ENCODE measurements at places on chromosomes 6 and 20.

- DNase-seq, result no peak
These were observed 3.3 kb upstream of the MTCH1 start for GRCh38 chr6:36989264-36989663.

DNA sequence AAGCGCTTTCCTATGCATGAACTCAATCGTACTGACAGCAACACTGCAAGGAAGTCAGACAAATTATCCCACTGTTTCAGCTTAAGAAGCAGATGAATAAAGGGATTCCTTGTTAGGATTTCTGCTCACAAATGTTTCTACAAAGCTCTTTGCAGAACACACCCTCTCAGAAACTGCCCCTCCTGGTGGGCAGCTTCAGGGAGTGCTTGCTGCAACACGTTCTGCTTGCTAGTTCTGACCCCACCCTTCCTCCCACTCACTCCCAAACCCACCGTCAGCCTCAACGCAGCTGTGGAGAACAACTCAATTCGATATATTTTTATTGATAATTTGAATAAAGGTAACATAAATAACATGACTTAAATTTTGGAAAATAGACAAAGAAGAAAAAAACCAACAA lies 250.8 kb upstream of the PRDM1 start:
- DNase-seq, result no peak

DNA sequence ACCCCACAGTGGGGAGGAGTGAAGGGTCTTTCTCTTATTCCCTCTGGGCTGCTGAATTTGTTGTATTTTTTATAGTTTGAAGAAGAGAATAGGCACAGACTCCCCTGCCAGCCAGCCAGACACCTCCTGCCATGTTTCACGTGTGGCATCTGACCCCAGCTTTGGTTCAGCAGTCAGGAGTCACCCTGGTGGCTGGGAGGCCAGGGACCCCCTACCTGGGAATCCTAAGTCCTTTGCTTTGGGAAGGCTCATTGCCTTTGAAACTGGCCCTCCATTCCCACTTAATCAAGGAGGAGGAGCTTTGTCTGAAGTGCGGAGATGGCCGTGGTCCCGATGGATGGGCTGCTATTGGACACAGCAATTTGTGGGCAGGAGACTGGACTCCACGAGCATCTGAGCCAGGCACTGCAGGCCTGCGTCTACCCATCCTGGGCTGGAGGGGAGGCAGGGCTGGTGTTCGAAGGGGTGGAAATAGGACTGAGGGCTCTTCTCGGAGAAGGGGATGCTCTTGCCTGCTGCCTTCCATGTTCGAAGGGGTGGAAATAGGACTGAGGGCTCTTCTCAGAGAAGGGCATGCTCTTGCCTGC lies 196.1 kb downstream of the DLL1 start:
- DNase-seq, result no peak

GRCh38 chr6:149895048-149895590 lies 2.8 kb downstream of the RAET1E start:
- DNase-seq, result peak; percentile 69

DNA sequence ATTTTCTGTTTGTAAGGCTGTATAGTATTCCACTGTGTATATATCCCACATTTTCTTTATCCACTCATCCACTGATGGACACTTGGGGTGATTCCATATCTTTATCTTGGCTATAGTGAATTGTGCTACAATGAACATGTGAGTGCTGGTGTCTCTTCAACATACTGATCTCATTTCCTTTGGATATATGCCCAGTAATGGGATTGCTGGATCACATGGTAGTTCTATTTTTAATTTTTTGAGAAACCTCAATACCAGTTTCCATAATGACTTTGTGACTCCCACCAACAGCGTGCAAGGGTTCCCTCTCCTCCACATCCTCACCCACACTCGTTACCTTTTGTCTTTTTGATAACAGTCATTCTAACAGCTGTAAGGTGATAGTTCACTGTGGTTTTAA lies 166.0 kb downstream of the ARHGAP18 start:
- DNase-seq, result no peak

GRCh38 chr20:44869471-44869870 lies 16.0 kb upstream of the YWHAB start:
- DNase-seq, result no peak

DNA sequence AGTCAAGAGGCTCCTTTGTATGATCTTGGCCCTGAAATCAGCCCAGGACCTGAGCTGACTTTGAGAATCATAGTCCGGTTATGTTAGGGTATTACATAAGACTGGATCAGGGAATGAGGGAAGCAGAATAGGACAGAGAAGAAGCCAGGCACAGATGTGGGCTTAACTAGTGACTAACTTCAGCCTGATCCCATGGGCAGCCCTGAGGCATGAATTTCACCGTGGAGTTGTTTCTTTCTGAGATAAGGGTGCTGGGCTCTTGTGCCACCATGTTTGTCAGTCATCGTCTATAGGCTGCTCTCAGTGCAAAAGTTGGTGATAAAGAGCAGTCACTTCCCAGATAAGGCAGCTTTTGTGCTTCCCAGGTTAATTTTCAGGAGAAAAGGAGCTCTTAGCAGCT lies 544.7 kb upstream of the SPTLC3 start:
- no peak for DNase-seq

DNA sequence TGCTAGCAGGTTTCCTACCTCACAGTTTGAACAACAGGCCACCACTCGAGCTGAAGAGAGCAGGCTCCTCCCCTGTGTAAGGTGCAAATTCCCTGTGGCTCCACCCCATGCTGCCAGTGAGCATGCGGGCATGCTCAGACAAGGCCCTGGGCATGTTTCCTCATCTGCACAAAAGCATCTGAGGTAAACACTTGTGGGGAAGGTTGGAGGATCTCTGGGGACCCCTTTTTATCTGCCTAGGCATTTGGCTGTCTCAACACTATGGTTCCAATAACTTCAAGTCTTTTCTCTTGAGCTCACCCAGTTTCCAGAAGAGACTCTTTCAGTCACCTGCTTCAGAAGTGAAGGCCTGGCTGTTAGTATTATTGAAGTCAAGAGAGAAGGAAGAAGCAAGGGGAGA lies 9.4 kb downstream of the C6orf58 start:
- DNase-seq, result no peak

DNA sequence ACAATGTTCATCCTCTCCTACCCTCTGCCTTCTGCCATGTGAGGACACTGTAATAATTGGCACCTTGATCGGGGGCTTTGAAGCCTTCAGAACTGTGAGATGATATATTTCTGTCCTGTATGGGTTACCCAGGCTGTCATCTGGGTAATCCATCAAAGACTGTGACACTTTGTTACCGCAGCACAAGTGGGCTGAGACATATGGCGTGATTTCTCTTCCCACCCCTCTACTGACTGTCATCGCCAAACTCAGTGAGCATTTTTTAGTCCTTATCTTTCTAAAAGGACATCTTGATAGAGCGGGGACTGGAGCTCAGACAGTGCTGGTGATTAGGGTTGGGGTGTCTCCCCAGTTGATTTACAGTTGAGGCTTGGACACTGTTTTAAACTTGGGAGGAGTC lies 10.4 kb upstream of the PLG start:
- no peak for DNase-seq

- no peak for DNase-seq
These were observed 4.3 kb downstream of the MTG2 start for GRCh38 chr20:62186887-62187866.

GRCh38 chr6:93243231-93243778 lies 176.1 kb downstream of the EPHA7 start:
- DNase-seq, result no peak

- no peak for DNase-seq
These were observed 90.9 kb downstream of the SPTLC3 start for GRCh38 chr20:13099676-13100075.

DNA sequence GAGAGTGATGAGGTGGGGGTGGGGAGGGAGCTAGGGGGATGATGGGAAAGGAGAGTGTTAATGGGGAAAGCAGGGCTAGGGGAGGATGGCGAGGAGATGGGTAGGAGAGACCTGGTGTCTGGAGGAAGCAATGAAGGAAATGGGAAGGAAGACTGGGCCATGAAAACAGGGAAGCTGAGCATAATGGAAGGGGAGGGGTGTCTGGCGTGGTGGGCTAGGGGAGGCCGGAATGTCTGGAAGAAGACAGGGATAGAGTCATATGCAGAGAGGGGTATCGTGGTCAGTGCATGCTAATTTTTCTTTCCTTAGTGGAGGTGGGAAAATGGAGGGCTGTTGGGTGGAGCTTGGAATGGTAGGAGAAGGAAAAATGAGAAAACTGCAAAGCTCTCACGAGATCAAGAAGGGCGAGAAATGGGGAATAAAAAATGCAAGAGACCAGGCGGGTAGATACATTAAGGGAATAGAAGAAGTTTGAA lies 423 bp downstream of the KLHDC3 start:
- DNase-seq, result no peak

GRCh38 chr6:73728548-73729205 lies 32.7 kb downstream of the CD109 start:
- no peak for DNase-seq

DNA sequence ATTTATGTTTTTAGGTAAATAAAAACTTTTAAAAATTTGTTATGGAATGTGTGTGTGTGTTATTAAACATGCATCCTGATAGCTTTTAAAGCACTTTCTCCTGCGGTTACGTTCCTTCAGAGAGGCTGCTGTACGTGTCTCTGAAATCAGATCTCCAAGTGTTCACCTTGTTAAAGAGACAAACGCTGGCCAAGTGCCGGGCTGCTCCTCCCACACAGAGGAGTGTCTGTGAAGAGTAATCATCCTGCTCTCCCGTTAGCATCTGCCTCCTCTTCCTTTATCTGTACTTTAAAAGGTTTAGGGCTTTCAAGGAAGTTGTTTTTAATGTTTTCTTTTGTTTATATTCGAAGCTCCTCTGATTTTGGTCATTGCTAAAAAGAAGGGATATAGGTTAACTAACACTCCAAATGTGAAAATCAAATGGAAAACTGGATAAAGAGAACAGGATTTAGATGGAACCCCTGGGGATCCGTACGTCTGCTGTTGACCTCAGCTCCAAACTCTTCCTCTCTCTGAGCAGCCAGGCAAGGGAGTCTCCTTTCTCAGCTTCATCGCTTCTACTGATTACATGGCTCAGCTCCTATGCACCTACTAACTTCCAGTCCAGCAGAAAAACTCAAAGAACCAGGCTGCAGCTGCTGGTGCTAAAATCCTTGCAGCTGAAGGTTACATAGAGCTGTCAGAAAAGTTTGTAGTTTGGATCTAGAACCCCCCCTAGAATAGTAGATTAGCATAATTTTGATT lies 20.0 kb downstream of the IRF4 start:
- no peak for DNase-seq

- DNase-seq, result no peak
These were observed 9.4 kb upstream of the ARFGEF2 start for GRCh38 chr20:48912065-48912464.

DNA sequence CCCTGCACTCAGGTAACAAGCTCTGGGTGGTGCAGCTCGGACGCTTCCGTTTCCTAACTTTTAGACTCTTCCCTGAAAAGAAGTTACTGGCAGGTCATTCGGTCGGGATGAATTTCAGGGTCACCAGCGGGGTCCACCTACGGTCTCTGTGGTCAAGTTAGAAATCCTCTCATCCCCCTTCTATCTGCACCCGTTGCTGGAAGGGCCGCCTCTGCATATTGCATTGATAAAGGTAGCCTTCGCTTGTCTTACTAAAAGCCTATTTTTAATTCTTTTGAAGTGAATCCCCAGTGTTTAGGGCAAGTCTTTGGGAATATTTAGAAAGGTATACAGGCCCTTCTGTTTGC lies 47.3 kb downstream of the LRRN4 start:
- DNase-seq, result no peak

DNA sequence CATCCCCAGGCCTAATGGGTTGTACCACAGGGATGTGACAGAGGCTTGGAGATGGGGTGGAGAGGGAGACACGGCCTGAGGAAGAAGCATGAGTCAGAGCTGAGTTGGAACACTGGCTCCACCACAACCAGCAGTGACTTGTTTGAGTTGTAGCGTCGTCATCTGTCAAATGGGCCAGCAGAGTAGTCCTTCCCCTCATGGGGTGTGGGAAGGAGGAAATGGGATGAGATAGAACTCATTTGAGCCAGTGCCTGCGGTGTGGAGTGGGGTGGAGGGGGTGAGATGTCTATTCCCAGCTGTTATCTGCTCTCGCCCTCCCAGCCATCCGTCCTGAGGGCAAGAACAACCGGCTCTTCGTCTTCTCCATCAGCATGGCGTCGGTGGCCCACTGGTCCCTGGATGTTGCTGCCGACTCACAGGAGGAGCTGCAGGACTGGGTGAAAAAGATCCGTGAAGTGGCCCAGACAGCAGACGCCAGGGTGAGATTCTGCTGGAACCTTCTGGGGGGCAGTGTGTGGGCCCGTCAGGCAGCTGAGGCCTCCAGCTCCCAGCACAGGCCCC lies 32.5 kb downstream of the PLCG1 start:
- DNase-seq, result no peak

DNA sequence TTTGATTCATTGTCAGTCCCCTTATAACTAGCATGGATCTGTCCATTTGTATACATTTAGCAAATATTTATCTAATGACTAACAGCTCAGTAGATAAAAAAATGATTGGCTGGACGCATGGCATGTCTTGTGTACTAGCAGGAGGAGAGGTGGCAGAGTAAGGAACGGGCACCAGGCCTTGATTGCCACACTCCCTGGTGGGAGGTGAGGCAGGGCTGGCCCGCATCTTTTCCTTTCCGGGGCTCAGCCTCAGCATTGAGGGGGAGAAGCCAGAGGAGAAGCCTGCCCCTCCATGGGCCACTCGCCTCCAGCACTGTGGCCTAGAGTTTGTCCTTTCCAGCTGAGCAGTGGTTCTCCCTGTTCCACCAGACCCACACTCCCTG lies 84.9 kb upstream of the TMEM181 start:
- peak; percentile 4 for DNase-seq

GRCh38 chr20:388034-388994 lies 7.8 kb downstream of the TRIB3 start:
- no peak for DNase-seq

GRCh38 chr6:125279961-125280360 lies 21.8 kb downstream of the HDDC2 start:
- DNase-seq, result no peak

DNA sequence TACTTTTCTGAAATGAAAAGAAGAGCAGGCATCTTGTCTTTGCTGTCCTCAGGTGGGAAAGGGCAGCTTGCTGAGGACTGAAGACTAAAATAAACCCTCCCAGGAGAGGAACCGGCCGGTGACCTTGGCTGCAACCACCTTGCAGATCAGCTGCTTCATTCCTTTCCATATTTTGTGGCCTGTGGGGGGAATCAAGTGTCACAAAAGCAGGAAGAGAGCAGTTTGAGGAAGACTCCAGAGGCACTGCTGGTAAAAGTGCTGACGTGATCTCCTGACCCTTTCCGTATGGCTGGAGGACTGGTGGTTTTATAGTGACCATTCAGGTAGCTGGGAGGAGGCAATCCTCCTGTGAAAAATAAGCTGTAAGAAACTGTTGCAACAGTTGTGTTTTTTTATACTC lies 157.0 kb downstream of the PLCB4 start:
- no peak for DNase-seq

Measured in body of pancreas (tissue), 4 donors.